ENCODE measurements at places on chromosomes 6 and 20.

- no peak for DNase-seq
Observed at GRCh38 chr6:29728173-29728874, 5.1 kb downstream of the HLA-F start.

GRCh38 chr6:43052842-43053544, 658 bp downstream of the CUL7 start:
- DNase-seq = no peak

DNA sequence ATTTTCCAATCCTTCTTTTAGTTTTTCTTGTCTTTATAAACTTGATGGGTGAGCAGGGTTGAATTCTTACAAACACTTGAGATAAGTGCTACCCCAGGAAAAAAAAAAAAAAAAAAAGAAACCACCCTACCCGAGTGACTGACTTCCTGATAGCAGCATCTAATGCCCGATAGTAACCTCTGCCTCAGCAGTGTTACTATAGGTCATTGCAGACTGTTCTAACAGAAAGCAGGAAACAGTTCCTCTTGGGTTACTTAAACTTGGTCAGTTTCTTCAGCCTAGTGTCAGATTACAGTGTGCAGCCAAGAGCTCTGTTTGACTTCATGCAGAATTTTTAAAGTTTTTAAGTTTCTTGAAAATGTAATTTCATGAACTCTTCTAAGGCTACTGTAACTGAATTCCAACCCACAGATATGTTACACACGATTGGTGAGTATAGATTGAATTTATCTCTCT, 2.1 kb downstream of the MYLIP start:
- DNase-seq = peak; percentile 22

DNA sequence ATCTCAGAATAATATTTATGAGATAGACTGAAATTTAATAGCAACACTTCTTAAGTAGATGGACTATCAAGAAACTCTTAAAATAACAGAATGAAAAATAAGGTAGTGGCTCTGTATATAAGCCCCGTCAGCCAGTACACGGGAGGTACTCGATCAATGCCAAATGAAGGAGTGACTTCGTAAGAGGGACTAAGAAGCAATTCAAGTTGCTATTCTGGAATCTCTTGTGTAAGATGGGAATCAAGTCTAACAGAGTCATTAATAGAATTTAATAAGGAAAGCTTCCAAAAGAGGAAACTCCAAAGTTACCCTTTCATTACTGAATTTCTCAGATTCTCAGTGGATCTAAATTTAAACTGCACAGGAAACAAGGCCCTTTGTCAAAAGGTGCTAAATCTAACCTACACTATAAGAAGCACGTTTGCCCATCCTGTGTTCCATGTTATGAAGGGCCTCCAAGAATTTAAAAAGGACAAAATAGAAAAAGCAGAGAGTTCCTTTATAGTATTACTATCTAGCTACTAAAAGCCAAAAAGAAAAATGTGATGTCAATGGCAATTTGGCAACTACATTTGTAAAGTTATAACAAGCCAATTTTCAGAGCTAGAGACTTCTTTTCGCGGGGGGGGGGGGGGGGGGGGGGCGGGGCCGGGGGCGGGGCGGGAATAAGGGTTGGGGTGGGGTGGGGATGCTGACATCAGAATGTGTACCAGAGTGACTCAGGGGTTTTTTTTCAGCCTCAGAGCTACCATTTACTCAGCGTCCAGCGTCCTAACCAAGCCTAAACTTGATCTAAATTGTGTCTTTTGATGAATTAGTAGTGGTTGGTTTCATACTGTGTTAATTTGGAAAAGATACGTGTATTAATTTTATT, 200.6 kb downstream of the GMPR start:
- no peak for DNase-seq

DNA sequence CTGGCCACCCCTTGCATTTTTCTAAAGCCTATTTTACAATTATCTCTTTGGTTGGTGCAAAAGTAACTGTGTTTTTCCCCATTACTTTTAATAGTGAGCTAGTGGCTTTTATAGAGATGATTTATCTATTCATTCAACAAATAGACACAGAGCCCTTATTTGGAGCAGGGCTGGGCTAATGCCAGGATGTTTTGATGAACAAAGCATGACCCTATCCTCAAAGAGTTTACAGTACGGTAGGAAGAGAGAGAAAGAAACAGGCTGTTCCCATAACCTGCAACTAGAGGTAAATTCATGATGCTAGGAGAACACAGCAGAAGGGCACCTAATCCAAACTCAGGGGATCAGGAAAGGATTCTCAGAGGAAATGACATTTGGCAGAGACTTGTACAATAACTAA, 37.3 kb upstream of the UST start:
- DNase-seq = no peak

GRCh38 chr6:137028912-137029311, 15.9 kb downstream of the IL20RA start:
- DNase-seq = no peak

DNA sequence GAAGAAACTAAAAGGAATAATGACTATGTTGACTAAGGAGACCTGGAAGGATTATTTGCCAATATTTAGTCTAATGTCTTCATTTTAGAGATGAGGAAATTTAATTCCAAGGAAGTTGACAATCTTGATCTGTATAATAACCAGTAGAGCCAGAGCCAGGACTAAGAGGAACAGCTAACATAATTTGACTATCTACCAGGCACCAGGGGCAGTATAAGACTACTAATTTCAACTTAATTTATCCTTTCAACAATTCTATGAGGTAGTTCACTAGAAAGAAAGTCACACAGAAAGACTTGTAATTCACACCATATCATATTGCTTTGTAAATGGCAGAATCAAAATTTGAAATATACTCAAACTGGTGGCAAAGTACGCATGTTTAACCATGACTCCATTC, 273.0 kb upstream of the STXBP5 start:
- peak; percentile 14 for DNase-seq

DNA sequence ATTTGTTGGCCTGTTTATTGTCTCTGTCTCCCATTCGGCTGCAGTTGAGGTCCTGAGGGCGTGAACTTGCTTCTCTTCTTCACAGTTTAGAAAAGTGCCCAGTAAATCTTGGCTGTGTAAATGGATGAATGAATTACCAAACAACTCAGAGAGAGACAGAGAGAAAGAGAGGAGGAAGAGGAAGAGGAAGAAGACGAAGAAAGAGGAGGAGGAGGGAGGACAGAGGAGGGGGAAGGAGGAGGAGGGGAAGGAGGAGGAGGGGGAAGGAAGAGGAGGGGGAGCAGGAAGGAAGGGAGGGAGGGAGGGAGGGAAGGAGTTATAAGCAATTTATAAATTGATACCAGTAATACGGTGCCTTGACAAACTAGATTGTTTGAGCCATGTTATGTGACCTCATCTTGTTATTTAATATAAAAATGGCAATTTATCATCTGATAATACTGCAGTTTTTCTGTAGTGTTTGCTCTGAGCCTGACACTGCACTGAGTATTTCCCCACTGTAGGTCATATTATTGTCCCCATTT, 18.7 kb downstream of the HCK start:
- no peak for DNase-seq

DNA sequence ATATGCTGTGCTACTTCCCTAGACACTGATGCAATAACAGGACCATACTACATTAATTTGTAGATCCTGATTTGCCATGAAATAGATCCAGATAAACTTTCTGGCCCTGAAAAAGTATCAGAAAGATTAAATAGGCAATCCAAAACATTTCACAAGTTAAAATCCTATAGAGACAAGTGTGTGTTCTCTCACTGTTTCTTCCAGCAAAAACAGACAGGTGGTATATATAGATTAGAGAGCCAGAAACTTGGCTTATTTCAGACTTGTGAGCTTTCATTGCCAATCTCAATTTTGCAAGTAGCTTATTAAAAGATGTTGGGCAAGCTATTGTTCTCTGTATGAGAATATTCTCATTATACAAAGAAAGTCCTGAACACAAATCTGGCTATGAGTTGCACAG, 289.1 kb upstream of the MANEA start:
- DNase-seq = peak; percentile 91
